GM23338 (cell line): ENCODE measurements at places on chromosomes 2 and 18.

DNA sequence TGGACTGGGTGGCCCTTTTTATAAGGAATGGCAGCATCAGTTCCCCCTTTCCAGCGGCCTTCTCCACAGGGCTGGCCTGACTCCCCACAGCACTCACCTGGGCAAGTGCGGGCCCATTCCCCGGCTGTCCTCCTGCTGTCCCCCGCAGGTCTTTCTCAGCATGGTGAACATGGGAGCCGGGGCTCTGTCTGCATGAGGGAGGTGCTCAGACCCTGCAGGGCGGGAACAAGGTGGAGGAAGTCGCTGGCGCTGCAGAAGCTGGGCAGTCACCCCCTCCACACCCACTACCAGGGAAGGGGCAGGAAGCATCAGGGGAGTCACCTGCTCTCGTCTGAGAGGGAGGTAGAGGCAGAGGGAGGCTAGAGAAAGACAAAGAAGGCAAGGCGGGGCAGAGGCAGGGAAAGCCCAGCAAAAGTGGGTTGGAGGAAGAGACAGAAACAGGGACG is 12.2 kb downstream of the HES6 start:
- DNase-seq, result peak; percentile 31

DNA sequence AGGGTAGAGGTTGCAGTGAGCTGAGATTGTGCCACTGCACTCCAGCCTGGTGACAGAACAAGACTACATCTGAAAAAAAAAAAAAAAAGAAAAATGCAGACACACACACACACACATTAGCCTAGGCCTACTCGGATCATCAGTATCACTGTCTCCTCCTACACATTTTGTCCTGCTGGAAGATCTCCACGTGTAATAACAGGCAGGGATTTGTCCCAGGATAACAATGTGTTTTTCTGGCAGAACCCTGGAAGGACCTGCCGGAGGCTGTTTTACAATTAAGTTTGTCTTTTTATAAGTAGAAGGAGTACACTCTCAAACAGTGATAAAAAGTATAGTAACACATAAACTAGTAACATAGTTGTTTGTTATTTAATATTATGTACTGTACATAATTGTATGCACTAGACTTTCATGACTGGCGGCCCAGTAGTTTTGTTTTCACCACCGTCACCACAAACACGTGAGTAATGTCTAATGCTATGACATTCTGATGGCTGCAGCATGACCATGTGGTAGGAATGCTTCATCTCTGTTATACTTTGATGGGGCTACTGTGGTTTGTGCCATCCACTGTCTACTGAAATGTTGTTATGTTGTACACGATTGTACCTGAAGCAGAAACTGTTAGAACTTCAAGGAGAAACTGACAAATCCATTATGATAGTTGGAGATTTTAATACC is 130.6 kb downstream of the ATP9B start:
- no peak for DNase-seq

DNA sequence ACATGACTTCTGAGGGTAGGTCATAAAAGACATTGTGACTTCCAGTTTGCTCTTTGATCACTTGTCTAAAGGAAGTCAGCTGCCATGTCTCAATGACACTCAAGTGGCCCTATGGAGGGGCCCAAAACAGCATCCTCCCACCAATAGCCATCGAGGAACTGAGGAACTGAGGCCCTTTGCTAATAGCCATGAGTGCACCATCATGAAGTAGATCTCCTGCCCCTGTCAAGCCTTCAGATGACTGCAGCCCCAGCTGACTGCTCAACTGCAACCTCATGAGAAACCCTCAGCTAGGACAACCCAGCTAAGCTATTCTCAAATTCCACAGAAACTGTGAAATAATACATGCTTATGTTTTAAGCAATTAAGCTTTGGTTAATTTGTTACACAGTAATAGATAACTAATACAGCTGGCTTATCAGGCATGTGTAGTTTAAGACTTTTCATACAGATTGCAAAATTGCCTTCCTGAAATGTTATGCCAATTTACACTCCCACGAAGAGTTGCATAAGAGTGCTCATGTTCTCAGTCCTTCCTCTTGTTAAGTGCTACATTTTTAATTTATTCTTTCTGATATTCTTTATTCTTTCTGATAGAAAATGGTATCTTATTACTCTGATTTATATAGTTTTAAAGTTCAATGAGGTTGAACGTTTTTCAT is 105.6 kb upstream of the NDUFV2 start:
- no peak for DNase-seq

GRCh38 chr2:168006498-168006897 is 240.9 kb downstream of the STK39 start:
- no peak for DNase-seq

DNA sequence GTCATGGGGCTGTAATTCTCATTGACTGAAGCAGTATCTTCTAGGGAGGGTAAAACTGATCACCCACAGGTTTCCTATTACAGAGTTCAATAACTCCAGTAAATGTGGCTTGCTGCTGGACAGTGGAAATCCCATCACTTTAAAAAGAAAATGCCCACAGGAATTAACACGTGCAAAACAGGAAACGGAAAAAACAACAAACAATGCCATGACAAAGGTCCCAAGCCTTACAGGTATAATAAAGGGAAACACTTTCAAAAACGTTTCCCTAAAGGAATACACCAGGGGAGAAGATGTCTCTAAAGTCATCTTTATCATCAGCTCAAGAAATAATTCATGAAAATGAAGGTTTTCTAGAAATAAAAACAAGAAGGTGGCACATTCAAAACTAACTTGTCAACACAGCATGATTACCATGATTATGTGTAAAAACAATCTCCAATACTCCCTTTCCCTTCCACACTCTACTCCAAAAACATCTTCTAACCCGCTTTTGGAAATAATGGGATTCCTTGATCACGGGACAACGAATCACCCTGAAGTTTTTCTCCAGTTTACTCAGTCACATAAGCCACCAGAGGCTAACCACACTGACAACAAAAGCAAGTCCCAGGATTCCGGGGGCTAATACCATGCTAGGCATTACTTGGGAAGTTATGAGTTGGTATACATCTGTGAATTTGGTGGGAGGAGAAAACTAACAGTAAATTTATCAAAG is 167.9 kb downstream of the TCF4 start:
- DNase-seq, result no peak

GRCh38 chr18:75915941-75916623 is 488.6 kb upstream of the SMIM21 start:
- DNase-seq, result peak; percentile 89

- no peak for DNase-seq
Observed at GRCh38 chr2:188668017-188668680, 306.0 kb upstream of the COL3A1 start.

DNA sequence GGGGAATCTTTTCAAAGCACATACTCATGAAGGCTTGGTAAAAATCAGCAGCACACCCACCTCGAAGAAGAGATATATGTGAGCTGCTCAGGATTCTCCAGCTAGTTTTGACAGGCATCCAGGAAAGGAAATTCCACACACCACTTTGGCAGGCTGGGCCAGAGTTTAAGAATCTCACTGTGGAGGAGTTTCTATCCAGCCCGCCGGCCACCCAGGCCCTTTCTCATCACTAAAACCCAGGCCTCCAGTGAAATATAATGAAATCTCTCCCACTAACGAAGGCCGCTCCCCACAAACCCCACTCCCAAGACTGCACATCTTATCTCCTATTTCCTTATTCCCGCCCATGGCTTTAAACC is 202.0 kb downstream of the GLI2 start:
- DNase-seq, result no peak

DNA sequence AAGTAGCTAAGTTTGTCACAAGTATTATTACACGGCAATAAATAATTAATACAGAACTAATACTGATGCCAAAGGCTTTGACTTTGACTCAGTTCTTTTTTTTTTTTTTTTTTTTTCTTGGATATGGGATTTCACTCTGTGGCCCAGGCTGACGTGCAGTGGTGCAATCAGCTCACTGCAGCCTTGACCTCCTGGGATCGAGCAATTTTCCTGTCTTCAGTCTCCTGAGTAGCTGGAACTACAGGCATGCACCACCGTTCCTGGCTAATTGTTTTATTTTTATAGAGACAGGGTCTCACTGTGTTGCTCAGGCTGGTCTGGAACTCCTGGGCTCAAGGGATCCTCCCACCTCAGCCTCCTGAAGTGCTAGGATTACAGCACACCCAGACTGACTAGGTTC is 284.5 kb downstream of the SS18 start:
- DNase-seq, result no peak

DNA sequence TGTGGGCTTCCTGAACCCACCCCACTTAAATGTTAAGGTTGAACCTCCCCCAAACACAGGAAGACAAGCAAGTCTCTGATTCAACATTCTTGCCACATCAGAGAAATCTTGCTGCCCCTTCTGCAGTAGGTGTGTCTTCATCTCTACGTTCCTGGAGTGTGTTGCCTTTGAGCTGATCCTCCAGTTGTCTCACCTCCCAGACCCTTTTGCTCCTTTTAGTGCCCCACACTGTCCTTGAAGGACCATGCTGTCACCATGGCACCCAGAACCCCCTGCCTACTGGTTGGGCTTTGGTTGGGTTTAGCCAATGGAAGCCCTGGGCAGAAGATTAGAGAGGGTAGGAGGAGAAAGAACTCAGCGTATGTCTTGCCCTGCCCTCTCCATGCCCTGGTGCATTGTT is 10.7 kb downstream of the CAB39 start:
- DNase-seq, result no peak

- DNase-seq, result peak; percentile 70
Observed at GRCh38 chr2:60439219-60439974, 114.1 kb downstream of the BCL11A start.

DNA sequence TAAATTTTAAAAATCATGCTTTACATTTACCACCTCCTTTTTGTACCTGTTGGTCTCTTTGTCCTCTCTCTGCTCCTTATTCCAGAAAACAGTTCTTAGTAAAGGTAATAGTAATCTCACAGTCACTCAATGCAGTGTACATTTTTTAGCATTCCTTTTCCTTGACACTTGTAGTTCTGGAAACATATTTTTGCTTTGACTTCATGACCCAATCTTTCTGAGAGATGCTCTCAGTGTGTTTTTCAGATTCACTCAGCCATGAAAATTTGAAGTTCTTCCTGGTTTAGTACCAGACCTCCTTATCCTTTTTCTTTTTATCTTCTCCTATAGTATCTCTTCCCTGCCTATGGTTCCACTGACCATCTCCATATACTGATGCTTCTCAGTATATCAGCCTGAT is 747.5 kb upstream of the ZEB2 start:
- DNase-seq, result no peak
